ENCODE measurements at places on chromosomes 13 and 19. TPM values are rescaled to one million over a fixed set of nuclear protein-coding genes. Genes with fewer than 3 reads are reported as not detected.

The KLK15 gene
- total RNA-seq = not detected

The ADPRHL1 gene
- 1.00 TPM for total RNA-seq

The GARIN5B gene
- total RNA-seq = not detected

The ZNF439 gene
- total RNA-seq = 8.3 TPM

The ZNF43 gene
- 34.6 TPM for total RNA-seq

The CCL25 gene
- total RNA-seq = 5.2 TPM

The ZNF470 gene
- 4.4 TPM for total RNA-seq

The ELL gene
- total RNA-seq = 20.9 TPM

The SIGLEC5 gene
- total RNA-seq = not detected

The ZNF85 gene
- total RNA-seq = 20.6 TPM

The ZNF726 gene
- total RNA-seq = 14.8 TPM
